Stimulated activated CD8-positive, alpha-beta memory T cell treated with anti-CD3 and anti-CD28 coated beads, Interleukin-4, amount 100 ng/mL, for 4 hours (primary cell): ENCODE measurements at places on chromosomes 6 and 20.

- DNase-seq = no peak
Observed at GRCh38 chr20:5862703-5863039, 87.7 kb downstream of the TRMT6 start.

- DNase-seq = no peak
Observed at GRCh38 chr6:83854766-83855165, 1.6 kb downstream of the RIPPLY2 start.

DNA sequence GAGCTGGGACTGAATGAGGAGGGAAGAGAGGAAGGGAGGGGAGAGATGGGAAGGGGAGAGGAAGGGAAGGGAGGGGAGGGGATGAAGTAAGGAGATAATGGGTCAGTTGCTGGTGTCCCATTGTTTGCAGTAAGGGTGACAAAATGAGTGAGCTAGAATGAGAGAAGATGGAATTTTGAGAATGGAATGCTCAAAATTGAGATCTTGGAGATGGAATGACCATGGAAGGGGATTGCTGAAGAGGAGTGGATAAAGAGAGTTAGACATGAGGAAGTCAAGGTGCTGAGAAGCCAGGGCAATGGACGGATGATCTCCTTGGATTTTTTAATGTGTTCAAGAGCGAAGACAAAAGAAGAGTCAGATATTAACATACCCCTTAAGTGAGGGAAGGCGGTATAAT lies 80.5 kb upstream of the SSTR4 start:
- no peak for DNase-seq

DNA sequence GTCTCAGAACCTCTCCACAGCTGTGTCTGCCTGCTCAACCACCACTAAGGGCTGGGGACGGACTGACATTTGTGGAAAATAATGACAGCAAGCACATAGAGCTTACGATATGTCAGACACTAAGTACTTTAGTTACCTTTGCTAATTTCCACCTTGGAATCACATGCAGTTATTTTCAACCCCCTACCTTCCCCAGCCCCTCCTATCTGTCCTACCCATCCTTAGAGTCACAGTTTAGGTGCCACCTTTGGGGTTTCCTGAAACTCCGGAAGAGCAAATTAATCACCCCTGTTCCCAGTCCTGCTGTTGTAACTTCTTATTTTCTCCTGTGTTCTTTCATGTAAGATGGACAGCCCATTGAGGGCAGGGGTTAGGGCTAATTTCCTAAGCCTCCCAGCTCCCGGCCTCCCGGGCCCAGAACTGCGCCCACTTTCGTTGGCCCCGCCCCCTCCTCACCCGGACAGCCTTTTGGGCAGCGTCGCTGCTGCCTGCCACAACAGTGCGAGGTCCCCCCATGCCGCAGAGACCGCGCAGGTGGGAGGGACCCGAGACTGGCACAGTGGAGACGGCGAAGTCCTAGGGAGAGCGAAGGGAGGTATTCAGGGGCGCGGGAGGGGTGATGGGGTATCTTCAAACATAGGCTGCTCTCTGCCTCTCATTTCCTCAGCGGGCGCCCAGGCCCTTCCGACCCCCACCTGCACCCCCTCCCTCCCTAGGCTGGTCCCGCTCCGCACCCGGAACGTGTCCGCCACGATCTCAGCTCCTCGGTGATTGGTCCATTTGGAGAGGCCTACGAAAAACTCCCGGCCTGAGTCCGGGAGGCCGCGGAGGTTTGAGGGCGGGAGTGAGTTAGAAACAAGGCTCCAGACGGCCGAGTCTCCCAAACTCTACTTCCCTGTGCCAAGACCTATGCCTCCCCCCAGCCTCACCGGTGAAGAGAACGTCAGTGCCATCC lies 1.1 kb downstream of the DDAH2 start:
- DNase-seq = no peak

- DNase-seq = no peak
Observed at GRCh38 chr20:30506100-30506499, 751.4 kb upstream of the DEFB115 start.

GRCh38 chr6:132872923-132873322 lies 58.6 kb downstream of the RPS12 start:
- no peak for DNase-seq
